H1 (cell line): ENCODE measurements at places on chromosomes 7 and 10. TPM values are rescaled to one million over a fixed set of nuclear protein-coding genes. Genes with fewer than 3 reads are reported as not detected.

DNA sequence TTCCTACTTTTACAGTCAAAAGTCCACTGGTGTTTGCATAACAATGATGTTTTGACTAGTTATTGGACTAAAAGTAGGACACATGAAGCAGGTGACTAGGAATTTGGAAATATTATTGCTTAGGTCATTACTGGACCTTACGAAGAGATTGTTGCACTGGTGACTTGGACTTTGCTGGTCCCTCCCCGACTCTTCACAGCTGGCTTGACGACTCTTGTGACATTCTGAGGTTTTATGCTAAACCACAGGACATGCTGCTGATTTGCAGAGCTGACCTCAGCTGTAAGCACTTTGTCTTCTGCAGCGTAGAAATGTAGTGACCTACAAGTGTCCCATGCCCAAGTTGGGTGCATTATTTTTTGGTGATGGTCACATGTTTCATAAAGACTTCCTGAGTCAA lies 21.9 kb downstream of the PCBD1 start:
- DNase-seq: no peak

GRCh38 chr7:73766556-73767229 lies 3.4 kb downstream of the CLDN3 start:
- no peak for DNase-seq

DNA sequence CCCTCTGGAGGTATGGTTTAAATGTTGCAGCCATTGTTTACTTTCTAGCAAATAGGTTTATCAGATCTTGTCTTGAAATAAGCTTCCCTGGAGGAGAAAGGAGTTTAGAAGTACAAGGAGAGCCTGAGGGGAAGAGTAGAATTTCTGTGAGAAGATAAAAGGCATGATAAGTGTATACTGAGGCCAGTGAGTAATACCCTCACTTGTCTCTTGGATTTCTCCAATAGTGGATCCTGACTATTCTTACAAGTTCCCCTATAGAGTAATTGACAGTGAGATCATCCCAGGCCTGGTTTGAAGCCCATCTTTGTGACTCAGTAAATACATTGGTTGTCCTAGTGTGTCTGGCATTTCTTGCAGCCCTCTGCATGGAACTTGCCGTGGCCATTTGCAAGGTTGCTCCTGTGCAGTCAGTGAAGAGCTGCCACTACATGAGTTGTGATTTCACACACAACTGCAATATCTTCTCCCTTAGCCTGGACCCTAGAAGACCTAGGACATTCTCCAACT lies 41.6 kb downstream of the CHN2 start:
- no peak for DNase-seq

DNA sequence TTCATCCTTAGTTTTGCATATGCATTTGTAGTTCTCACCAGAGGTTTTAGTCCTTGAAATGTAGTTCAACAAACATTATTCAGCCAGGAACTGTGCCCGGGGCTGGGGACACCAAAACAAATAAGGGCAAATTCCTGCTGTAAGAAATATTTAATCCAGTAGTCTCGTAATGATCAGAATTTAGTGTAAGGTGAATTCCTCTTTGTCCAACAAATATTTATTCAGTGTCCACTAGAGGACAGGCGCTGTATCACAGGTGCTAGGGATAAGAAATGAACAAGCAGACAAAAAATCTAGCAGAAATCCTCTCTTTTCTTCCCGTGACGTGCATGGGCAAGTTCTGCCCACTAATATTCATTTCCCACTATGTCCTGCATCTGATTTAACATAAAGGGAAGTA lies 17.6 kb downstream of the LGI1 start:
- no peak for DNase-seq

DNA sequence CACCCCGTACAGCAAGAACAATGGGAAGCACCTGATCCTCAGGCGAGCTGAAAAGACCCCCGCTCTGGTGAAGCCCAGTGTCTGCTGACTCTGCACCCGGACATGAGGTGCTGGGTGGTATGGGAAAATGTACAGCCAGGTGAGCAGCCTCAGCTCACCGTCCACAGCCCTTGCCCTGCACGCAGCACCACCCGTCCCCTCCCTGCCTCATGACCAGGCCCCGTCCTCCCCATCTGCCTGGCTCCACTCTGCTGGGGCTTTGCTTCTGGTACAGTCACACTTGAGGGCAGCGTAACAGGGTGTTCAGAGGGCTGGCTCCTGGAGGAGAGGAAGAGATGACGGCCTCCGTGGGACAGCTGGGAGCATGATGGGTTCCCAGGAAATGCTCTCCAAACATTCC lies 49.1 kb downstream of the NCAPG2 start:
- no peak for DNase-seq

OPN4 gene
- total RNA-seq: not detected in 2 replicates

GPR85 gene
- 0.20 and 0.54 TPM in 2 replicates for total RNA-seq

VWDE gene
- total RNA-seq: 18.9 and 21.2 TPM in 2 replicates

LRRTM3 gene
- 0.44 and 0.48 TPM in 2 replicates for total RNA-seq

WNT16 gene
- total RNA-seq: 0.52 and 0.61 TPM in 2 replicates
